Glutamatergic neuron (in vitro differentiated cells): ENCODE measurements at places on chromosomes 12 and 14. TPM values are rescaled to one million over a fixed set of nuclear protein-coding genes. Genes with fewer than 3 reads are reported as not detected.

- no peak for DNase-seq
These were observed 963 bp upstream of the TINF2 start for GRCh38 chr14:24243336-24243836.

DNA sequence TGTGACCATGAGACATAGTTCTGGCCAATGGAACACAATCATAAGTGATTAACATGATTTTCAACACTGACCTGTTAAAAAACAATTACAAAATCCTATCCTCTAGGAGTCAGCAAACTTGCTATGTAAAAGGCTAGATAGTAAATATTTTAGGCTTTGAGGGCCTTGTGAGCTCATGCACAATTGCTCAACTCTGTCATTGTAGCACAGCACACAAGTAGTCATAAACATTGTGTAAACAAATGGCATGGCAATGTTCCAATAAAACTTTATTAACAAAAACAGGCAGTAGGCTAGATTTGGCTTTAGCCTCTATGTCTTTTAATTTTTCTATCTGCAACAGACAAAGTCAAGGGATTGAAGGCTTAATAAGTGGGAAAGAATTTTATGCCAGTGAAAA, 350.7 kb downstream of the C12orf50 start:
- DNase-seq = no peak

The RASSF9 gene
- total RNA-seq = not detected

DNA sequence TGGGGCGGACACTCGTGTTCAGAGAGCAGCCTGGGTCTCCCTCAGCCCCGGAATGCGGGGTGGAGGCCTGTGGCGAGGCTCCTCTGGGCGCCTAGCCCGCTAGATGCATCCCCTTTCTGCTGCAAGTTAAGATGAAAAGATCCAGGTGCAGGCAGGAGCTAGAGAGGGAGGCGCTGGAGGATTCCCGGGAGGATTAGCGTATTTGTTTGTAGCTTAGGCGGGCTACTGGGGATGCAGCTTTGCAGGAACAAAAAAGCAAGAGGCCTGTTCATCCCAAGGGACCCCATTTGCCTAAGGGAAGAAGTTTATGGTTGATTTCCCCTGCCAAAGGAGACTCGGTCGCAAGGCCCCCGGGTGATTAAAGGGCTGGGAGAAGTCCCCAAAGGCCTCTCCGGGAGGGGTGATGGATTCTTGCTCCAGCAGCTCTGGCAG, 824 bp downstream of the CCDC177 start:
- DNase-seq = peak; percentile 59

DNA sequence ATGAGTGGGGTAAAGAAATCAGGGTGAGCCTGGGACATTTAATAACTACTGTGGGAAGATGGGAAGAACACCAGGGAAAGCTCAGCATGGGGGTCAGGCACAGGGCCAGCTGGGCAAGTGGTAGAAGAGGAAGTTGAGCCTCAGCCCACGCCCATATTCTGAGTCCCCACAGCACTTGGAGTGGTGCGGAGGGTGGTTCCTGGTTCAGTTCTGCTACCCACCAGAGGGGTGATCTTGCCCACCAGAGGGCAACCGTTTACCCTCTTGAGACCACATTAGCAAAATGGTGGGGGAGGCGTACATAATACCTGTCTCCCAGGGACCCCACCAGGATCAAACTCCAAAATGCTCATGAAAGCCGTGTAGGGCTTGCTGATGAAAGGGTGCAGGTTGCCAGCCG, 16.8 kb upstream of the ANKRD33 start:
- DNase-seq = no peak

The CLEC9A gene
- not detected for total RNA-seq

GRCh38 chr14:81834308-81834707, 300.7 kb upstream of the SEL1L start:
- DNase-seq = no peak

DNA sequence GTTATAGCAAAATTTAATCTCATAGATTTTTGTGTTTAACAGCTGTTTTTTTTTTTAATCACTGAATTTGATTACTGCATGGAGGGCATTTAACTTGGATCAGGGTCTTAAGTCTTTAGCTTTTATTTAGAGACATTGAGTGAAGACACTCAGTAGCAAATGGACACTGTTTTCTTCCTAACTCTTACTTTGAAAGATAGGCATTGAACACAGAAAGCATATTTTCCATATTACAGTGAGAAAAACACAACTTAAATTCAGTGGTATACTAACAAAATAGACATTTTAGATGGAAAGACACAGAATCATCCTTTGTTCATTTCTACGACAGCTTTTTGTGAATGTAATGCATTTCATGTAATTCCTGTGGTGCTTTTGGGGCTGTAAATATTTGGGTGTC, 571.8 kb downstream of the PRKD1 start:
- no peak for DNase-seq
